CD4-positive, alpha-beta T cell treated with Interleukin-4 for 4 hours (primary cell): ENCODE measurements at places on chromosomes 1 and 21.
A peak's percentile ranks its signal among the peaks of the same experiment; 100 is the strongest.

- DNase-seq, result no peak
These were observed 36.7 kb downstream of the NFIA start for GRCh38 chr1:61119085-61119484.

DNA sequence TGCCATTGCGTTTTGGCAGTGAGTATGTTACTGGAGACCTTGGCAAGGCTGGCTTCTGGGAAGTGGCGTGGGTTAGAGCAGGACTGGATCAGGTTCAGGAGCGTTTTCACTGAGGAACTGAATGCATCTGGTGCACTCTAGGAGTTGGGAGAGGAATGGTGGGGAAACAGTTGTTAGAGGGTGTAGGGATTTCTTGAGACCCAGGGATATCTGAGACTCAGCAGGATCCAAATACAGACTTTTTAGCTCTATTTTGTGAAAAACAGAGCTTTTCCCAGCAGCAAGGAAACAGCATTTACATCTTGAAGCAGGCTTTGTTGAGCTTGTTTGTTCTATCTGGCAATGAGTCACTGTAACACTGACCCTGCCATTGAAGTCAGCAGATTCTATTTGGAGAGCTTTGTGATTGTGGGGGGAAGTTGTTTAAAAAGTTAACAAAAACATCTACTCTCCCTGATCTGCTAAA, 56.9 kb upstream of the NRIP1 start:
- DNase-seq, result no peak

GRCh38 chr1:224163311-224163710, 19.7 kb upstream of the DEGS1 start:
- DNase-seq, result no peak

GRCh38 chr21:45113543-45113942, 39.2 kb downstream of the ADARB1 start:
- no peak for DNase-seq

DNA sequence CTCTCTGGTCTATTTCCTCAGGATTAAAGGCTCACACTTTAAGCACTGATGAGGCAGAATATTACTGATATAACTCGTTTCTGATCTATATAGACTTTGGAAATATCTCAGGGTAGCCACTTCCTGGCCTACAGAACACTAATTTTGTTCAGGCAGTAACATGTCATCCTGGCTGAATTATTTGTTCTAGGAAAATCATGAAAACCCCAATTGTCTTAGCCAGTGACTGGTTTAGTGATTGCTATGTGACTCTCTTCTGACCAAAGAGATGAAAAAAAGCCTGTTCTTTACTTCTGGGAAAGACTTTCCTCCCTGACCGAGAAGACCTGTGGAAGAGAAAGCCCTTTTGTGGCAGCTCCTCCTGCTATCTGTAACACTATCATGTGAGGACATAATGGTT, 453.7 kb downstream of the SETD4 start:
- no peak for DNase-seq

- DNase-seq, result peak; percentile 48
These were observed 13.0 kb downstream of the IFI6 start for GRCh38 chr1:27658951-27659496.

GRCh38 chr1:232590744-232591082, 39.2 kb downstream of the SIPA1L2 start:
- no peak for DNase-seq

- DNase-seq, result no peak
These were observed 100.6 kb upstream of the PLPPR4 start for GRCh38 chr1:99163671-99164070.

- DNase-seq, result no peak
These were observed 14.2 kb downstream of the FCGR2B start for GRCh38 chr1:161676958-161677689.

DNA sequence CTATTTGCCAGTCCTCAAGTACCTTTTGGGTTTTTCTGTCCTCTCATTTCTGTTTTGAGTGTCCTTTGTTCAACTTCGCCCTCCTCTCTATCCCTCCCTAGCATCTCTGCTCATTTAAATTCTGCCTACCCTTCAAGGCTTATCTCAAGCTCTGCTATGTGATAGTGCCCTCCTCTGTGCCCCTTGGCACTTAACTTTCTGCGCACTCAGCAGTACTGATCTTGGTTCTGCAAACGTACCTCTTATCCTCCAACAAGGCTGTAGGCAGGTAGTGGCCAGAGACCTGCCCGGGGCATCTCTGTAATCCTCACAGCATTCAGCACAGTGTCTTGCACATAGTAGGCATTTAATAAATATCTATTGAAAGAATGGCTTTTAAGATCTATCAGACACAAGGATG, 5.3 kb upstream of the IL20 start:
- no peak for DNase-seq
